ENCODE measurements at places on chromosomes 2 and 18. TPM values are rescaled to one million over a fixed set of nuclear protein-coding genes. Genes with fewer than 3 reads are reported as not detected.

The BCL11A gene
- 6.8 TPM for total RNA-seq

The CYP20A1 gene
- 31.1 TPM for total RNA-seq

The NDC80 gene
- 1.9 TPM for total RNA-seq

The CRYGC gene
- total RNA-seq = not detected

The C2orf81 gene
- 0.72 TPM for total RNA-seq

The CGREF1 gene
- total RNA-seq = not detected

The ALPI gene
- total RNA-seq = not detected

The IL1F10 gene
- not detected for total RNA-seq

The GRHL1 gene
- total RNA-seq = 14.1 TPM

The IL36G gene
- 41.4 TPM for total RNA-seq

The CMPK2 gene
- 1.4 TPM for total RNA-seq

The RHBDD1 gene
- 39.0 TPM for total RNA-seq

The SMCHD1 gene
- 37.9 TPM for total RNA-seq

The SERPINB4 gene
- total RNA-seq = 10.8 TPM

The HOXD9 gene
- total RNA-seq = not detected

The GPR45 gene
- not detected for total RNA-seq

The PROM2 gene
- total RNA-seq = 37.1 TPM

The STRADB gene
- 20.7 TPM for total RNA-seq

The CLEC4F gene
- not detected for total RNA-seq

The TMEFF2 gene
- under 0.01 TPM for total RNA-seq

The MOCOS gene
- 15.9 TPM for total RNA-seq
